ENCODE measurements at places on chromosomes 12 and 14.
A peak's percentile ranks its signal among the peaks of the same experiment; 100 is the strongest.

DNA sequence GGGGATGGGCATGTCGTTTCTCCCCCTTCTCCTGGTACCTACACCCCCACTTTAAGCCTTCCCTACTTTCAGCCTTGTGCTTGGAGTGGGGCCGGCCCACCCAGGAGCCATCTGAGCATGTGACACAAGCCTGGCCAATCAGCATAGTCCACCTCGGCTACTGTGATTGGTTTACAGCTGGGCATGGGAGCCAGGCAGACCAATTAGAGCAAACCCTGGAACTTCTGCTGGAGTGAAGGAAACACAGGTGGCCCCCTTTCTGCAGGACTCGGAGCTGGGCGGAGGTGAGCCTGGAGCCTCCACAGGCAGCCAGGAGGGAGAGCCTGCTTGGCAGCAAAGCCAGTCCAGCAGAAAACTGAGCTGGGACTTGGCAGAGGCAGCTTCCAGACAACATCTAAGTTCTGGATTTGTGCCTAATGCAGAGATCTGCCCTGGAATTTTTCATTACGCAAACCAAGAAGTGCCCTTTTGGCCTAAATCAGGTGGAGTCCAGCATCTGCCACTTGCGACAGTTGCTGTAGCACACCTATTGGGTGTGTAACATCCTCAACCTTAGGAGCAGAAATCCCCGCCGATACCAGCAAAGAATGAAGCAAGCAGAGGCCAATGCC is 59.5 kb downstream of the SCARB1 start:
- H3K4me1 ChIP-seq, result no peaks in the 10 kb centered on the region
- H3K27me3 ChIP-seq, result no peaks in the 10 kb centered on the region
- peak; percentile 86 for DNase-seq
- H3K27ac ChIP-seq, result no peak overlapping the region
- H3K36me3 ChIP-seq, result no peaks in the 10 kb centered on the region
- no peak overlapping the region for H3K4me3 ChIP-seq

- no peak for DNase-seq
- no peak overlapping the region for H3K4me3 ChIP-seq
- peaks cover 37% of the 10 kb centered on the region for H3K4me1 ChIP-seq
- H3K27me3 ChIP-seq, result no peaks in the 10 kb centered on the region
- peak overlapping the region; percentile 74 for H3K27ac ChIP-seq
Measured at GRCh38 chr12:77060883-77061240, 4.5 kb downstream of the E2F7 start.

DNA sequence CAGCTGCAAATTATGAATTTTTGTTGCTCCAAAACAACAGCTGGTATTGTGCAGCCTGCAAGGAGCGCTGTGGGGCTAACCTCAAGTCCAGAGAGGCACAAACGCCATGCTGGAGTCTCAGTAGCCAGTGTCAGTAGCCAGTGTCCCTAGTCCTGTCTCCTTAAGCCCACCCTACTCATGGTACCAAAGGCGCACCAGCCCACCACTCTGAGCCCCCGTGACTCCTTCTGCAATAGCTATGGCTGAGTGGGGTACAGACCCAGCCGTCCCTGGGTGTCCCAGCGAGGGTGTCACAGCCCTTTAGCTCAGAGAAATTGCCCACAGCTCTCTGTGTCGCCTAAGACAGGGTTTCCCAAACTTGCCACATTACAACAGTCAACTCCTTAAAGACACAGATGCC is 65.2 kb downstream of the ARL6IP4 start:
- no peaks in the 10 kb centered on the region for H3K27me3 ChIP-seq
- DNase-seq, result peak; percentile 11
- peaks cover 22% of the 10 kb centered on the region for H3K4me1 ChIP-seq
- no peak overlapping the region for H3K27ac ChIP-seq

GRCh38 chr12:7060353-7060954 is at the start of gene C1S:
TSS of gene C1S (plus strand) at chr12:7060718. CDS start at chr12:7061913, 1,195 bp downstream.
- no peaks in the 10 kb centered on the region for H3K27me3 ChIP-seq
- peak within 1 kb of the TSS; percentile 69 for H3K4me3 ChIP-seq
- H3K36me3 ChIP-seq, result no peaks in the 10 kb centered on the region
- DNase-seq, result peak; percentile 94
- peak within 1 kb of the TSS; percentile 83 for H3K27ac ChIP-seq

DNA sequence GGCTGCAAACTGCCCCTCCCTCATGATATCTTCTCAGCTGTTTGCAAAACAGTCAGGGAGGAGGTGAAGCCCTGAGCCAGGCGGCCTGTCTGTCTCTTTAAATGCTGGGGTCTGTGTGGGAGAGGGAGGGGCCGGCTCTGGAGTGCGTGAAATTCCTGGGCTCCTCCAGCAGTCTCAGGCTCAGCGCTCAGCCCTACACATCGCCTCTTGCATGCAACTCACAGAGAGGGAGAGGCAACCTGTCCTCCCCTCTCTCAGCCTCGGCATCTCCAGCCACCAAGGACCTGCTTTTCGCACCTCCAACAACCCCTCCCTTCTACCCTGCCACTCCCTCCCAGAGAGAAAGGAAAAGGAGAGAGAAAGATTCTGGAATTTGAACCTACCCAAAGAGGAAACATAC is at the start of gene NRXN3:
NRXN3 (plus strand) TSS at position 171 of the 400 bp plus-strand sequence. CDS start 72,721 bp downstream, outside the sequence.
- no peak within 1 kb of the TSS for H3K27ac ChIP-seq
- DNase-seq, result peak; percentile 56
- no peak within 1 kb of the TSS for H3K4me3 ChIP-seq
- no peaks in the 10 kb centered on the region for H3K4me1 ChIP-seq

GRCh38 chr14:99735189-99736135 is 51.4 kb downstream of the CYP46A1 start:
- H3K27me3 ChIP-seq, result no peaks in the 10 kb centered on the region
- peak; percentile 84 for DNase-seq
- H3K4me1 ChIP-seq, result peaks cover 11% of the 10 kb centered on the region
- no peak overlapping the region for H3K27ac ChIP-seq
- H3K36me3 ChIP-seq, result no peaks in the 10 kb centered on the region

DNA sequence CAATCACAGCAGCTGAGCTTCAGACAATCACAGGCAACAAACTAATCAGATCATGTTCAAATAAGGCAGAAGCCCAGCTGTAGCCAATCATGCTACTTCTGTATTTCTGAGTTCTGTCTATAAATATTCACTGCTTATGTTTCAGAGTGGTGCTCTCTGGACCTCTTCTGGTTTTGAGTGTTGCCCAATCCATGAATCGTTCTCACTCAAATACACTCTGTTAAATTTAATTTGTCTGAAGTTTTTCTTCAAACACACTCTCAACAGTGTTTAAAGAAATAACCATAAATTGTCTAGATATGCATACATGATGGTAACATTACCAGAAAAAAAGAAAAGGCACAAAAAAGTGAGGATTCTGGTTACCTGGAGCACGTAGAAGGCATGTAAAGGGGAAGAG is 77.9 kb upstream of the BBS10 start:
- DNase-seq, result no peak
- peaks cover 3% of the 10 kb centered on the region for H3K4me1 ChIP-seq
- no peak overlapping the region for H3K4me3 ChIP-seq
- no peaks in the 10 kb centered on the region for H3K36me3 ChIP-seq

GRCh38 chr14:78633752-78634151 is 463.6 kb downstream of the NRXN3 start:
- H3K27ac ChIP-seq, result no peak overlapping the region
- no peaks in the 10 kb centered on the region for H3K27me3 ChIP-seq
- no peak overlapping the region for H3K4me3 ChIP-seq

DNA sequence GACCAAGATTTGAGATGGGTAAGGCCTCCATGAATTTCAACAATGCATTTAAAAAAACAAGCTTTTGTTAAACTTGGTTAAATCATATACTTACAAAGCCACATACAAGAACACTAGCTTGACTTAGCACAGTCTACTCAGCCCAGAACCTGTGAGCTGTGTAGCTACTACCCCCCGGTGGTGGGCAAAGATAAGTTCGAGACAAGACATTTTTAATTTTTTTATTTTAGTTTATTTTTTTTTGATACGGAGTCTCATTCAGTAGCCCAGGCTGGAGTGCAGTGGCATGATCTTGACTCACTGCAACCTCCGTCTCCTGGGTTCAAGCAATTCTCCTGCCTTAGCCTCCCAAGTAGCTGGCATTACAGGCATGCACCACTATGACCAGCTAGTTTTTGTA is 3.7 kb upstream of the NECAP1 start:
- H3K4me3 ChIP-seq, result no peak overlapping the region
- H3K27ac ChIP-seq, result no peak overlapping the region
- H3K36me3 ChIP-seq, result no peaks in the 10 kb centered on the region
- peaks cover 18% of the 10 kb centered on the region for H3K4me1 ChIP-seq

DNA sequence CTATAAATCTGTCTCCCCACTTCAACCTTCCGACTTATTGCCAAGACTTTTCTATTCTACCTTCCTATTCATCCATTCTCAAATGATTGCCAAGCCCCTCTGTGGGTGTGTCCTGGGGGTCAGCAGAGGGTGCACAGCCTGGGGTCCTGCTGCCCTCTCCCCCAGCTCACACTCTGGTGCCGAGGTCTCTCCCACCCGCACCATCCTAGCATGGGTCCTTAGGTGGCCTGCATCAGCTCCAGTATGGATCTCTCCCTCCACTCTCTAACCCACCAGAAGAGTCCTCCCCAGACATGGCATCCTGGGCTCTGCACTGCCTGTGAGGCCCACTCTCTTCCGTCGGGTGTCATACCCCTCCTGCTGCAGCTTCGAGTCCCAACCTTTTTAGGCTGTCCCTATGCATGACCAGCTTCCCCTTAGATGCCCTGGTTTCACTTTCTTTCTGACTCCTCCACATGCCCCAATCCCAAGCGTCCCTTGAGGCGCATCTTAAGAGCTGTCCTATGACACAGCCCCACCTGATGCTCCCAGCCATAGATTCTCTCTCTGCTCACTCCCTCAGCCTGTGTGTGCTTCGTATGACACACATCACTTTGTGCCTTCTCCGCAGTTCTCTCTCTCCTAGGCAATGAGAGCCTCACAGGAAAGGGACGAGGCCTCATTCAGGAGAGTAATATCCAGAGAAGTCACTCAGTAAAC is 43.9 kb downstream of the GIT2 start:
- H3K27me3 ChIP-seq, result no peaks in the 10 kb centered on the region
- H3K27ac ChIP-seq, result peak overlapping the region; percentile 97
- H3K36me3 ChIP-seq, result peaks cover 43% of the 10 kb centered on the region
- DNase-seq, result peak; percentile 56
- H3K4me3 ChIP-seq, result no peak overlapping the region
- peaks cover 56% of the 10 kb centered on the region for H3K4me1 ChIP-seq

GRCh38 chr12:27870939-27871338 is 90.9 kb upstream of the MANSC4 start:
- H3K36me3 ChIP-seq, result no peaks in the 10 kb centered on the region
- DNase-seq, result peak; percentile 87
- H3K27me3 ChIP-seq, result no peaks in the 10 kb centered on the region
- H3K4me3 ChIP-seq, result no peak overlapping the region
- H3K4me1 ChIP-seq, result peaks cover 39% of the 10 kb centered on the region
- no peak overlapping the region for H3K27ac ChIP-seq

DNA sequence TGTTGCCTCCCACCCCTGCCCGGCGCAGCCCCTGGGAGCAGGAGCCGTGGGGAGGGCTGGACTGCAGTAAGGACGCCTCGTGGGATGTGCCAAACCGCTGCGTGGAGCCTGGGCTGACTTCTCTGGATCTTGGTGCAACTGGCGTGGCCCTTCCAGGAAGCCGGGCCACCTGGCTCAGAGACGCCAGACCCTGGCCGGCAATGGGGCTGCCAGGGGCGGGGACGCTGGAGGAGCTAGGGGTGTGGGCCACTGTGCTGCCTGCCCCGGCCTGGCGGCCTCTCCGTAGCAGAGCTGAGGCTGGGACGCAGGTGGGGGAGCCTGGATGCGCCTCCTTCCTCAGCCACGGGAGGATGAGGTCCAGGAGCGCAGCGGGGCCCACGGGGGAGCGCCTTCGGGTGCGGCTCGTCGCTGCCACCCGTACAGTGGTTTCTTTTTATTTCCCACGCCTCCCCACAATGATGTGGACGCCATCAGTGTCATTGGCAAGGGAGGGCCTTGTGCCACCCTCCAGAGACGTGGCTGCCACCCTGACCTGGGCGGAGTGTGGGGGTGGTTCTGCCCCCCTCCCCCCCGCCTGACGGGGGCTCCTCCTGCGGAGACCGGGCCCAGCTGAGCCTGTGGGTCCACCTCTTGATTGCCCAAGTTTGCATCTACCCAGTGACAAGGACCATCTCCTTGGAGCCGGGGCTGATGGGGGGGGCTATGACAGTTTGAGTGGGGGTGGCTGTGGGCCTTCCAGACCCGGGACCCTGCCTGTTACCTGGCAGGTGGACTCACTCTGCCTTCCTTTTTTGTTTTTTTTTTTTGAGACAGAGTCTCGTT is 11.3 kb downstream of the DDX51 start:
- H3K4me1 ChIP-seq, result peaks cover 10% of the 10 kb centered on the region
- no peak overlapping the region for H3K4me3 ChIP-seq
- DNase-seq, result peak; percentile 65
- H3K36me3 ChIP-seq, result peaks cover 21% of the 10 kb centered on the region
- no peak overlapping the region for H3K27ac ChIP-seq
- H3K27me3 ChIP-seq, result no peaks in the 10 kb centered on the region

DNA sequence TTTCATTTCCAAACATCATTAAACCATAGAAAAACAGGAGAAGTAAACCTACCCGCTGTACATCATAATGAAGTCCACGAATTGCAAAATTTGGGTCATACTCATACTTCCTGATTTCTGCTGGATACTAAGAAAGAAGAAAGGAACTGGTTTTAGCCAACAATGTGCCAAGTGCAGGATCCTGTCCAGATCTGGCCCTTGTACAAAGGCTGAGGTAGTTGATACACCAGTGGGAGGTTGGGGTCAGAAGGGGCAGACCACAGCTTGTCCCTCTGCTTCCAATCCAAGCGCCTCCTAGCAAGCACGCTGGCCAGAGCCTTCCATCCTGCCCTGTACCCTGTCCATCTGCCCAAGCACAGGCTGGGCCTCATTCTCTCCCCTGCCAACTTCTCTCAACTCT is 34.2 kb downstream of the NT5DC3 start:
- peaks cover 12% of the 10 kb centered on the region for H3K36me3 ChIP-seq
- DNase-seq, result no peak
- H3K4me1 ChIP-seq, result peaks cover 41% of the 10 kb centered on the region
- H3K27ac ChIP-seq, result no peak overlapping the region

DNA sequence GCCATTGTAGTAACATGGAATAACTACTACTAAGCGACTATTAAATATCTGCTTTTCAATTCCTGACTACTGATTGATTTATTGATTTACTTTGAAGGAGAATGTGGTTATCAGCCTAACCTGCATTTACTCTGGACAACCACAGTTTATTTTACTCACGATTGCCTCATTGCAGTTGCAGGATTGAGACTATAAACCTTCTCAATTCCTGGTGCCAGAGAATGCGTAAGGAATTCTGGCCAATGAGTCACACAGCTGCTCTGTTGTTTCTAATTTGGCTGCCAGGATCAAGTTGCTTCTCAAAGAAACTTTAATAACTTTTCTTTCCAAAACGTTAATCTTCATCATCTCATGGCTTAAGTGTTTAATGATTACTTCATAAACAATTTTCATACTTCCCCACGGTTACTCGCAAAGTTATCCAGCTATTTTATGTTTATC is 13.1 kb upstream of the TMTC1 start:
- peaks cover 12% of the 10 kb centered on the region for H3K4me1 ChIP-seq
- no peak overlapping the region for H3K27ac ChIP-seq
- H3K36me3 ChIP-seq, result no peaks in the 10 kb centered on the region
- peak; percentile 96 for DNase-seq
- no peak overlapping the region for H3K4me3 ChIP-seq

GRCh38 chr12:123265851-123266678 is 5.6 kb downstream of the CDK2AP1 start:
- peaks cover 50% of the 10 kb centered on the region for H3K36me3 ChIP-seq
- peaks cover 11% of the 10 kb centered on the region for H3K4me1 ChIP-seq
- H3K4me3 ChIP-seq, result no peak overlapping the region
- H3K27ac ChIP-seq, result no peak overlapping the region
- H3K27me3 ChIP-seq, result no peaks in the 10 kb centered on the region
- DNase-seq, result peak; percentile 60
